ENCODE measurements at places on chromosomes 2 and 18. TPM values are rescaled to one million over a fixed set of nuclear protein-coding genes. Genes with fewer than 3 reads are reported as not detected.

DNA sequence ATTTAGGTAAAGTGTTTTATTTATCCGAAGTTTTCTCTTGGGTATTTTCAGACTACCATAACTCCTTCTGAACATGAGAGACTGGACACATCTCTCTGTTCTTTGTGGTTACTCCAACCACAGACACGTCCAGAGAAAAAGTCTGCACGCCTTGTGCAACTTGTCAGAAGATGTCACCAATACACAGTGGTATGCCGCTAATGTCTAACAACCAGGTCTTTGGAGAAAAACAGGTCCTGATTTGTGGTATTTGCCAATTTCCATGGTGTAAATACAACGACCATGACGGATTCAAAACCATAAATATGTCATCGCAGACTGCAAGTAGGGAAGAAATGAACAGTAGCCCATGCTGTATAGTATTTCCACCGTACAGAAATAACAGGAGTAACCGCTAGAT lies 620.6 kb upstream of the ID2 start:
- peak; percentile 46 for DNase-seq

The PIEZO2 gene
- 10.7 TPM for total RNA-seq

- DNase-seq, result no peak
These were observed 29.7 kb downstream of the BMPR2 start for GRCh38 chr2:202405798-202406197.

The ORC2 gene
- 12.6 TPM for total RNA-seq

DNA sequence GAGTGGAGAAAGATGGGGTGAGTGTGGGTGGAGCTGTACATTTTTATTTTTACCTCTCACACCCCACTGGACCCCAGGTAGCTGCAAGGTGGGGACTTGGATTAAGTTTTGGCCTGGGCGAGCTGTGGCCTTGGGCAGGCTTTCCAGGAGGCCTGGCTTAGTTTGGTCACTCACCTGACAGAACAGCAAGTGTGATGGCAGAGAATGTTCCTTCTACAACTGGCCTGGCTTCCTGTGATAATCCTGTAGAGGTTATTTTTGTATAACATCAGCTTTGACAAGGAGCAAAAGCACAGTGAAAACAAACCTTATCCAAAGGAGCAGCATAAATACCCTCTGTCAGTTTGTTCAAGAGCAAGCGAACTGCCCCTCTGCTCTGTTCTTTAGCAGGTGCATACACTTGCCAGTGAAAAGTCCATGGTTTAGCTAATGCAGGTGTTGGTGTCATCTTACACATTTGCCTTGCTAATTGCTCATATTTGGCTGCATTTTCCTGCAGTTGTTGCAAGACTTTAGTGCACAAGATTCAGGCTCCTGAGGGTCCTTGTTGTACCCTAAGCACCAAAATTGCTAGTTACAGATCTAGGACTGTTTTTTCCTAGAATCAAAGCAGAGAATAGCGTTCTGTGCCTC lies 6.3 kb downstream of the THNSL2 start:
- peak; percentile 10 for DNase-seq

GRCh38 chr2:71535526-71535925 lies 82.2 kb downstream of the DYSF start:
- DNase-seq, result no peak

The ZNF521 gene
- 27.2 TPM for total RNA-seq

DNA sequence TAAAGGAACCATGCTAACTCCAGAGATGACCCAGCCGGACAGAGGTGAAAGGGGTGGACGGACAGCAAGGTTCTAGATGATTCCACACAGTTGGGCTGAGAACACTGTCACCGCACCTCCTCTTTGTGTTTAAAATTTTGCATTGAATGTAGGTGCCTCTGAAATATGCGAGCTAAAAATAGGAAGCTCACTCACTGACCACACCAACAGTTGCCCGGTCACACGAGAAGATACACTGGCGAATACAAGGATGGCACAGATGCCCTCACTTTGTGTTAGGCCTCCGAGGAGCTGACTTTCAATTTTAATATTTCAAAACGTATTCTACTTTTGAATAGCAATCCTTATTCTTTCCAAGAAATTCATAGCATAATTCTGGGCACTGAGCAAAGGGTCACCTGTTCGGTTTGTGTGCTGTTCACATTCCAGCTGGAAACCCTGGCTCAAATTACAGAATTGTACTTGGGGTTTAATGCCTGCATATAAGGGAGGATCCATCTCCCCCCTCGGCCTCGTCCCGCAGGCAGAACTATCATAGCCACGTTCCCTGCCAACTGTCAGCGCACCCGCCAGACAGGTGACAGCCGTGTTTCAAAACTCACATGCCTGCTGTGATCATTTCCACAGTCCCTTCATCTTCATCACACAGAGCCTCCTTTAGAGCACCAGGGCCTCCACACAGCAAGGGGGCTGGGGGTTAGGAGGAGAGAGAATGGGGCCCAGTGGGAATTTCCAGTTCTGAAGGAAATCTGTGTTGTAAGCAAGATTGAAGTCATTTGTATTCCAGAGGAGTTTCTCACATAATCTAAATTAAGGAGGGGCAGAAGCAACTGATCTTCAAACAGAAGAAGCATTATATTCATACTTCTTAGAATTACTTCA lies 48.2 kb downstream of the ADI1 start:
- peak; percentile 89 for DNase-seq

GRCh38 chr18:22169011-22169888 lies at the start of gene GATA6:
GATA6 (plus strand) TSS chr18:22169589; CDS start chr18:22171145, 1,556 bp downstream.
- peak; percentile 15 for DNase-seq

The DSG1 gene
- not detected for total RNA-seq

- DNase-seq, result no peak
These were observed 11.7 kb downstream of the ZAP70 start for GRCh38 chr2:97724946-97725688.

DNA sequence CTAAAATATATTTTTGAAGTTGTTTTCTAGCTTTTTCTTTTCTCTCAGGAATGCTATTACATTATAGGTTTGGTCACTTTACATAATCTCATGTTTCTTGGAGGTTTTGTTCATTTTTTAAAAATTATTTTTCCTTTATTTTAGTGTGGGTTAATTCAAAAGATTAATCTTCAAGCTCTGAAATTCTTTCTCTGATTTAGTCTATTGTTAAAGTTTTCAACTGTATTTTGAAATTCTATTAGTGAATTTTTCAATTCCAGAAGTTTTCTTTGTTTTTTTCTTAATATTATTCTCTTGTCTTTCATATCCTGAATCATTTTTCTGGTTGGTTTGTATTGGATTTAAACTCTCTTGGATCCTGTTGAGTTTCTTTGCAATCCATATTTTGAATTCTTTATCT lies 80.4 kb downstream of the MSTN start:
- no peak for DNase-seq

The SGPP2 gene
- not detected for total RNA-seq

The CAPN14 gene
- total RNA-seq, result 0.05 TPM

Measured in myocyte (in vitro differentiated cells).